ENCODE measurements at places on chromosomes 7 and 10. TPM values are rescaled to one million over a fixed set of nuclear protein-coding genes. Genes with fewer than 3 reads are reported as not detected.

Gene MRLN
- total RNA-seq = not detected

Gene KAZALD1
- total RNA-seq = 23.5 TPM

Gene PNLIPRP2
- total RNA-seq = not detected

Gene SLC39A12
- not detected for total RNA-seq

Gene SUN3
- total RNA-seq = not detected

Gene PLA2G12B
- not detected for total RNA-seq

Gene ACTA2
- 257 TPM for total RNA-seq

Gene CYP3A4
- total RNA-seq = not detected

Gene STAG3
- total RNA-seq = 0.87 TPM

Gene CPN1
- not detected for total RNA-seq

Gene AP4M1
- total RNA-seq = 17.2 TPM

Gene SNX8
- total RNA-seq = 14.3 TPM

Gene SPDYE8
- not detected for total RNA-seq

Gene GFRA1
- total RNA-seq = 0.68 TPM

Gene HMX3
- total RNA-seq = not detected

Gene CFTR
- not detected for total RNA-seq

Gene CUZD1
- total RNA-seq = 0.56 TPM

Gene CLDN4
- total RNA-seq = not detected

Data from cardiac ventricle fibroblast (primary cell).